RWPE1 (cell line): ENCODE measurements at places on chromosomes 5 and 9.

DNA sequence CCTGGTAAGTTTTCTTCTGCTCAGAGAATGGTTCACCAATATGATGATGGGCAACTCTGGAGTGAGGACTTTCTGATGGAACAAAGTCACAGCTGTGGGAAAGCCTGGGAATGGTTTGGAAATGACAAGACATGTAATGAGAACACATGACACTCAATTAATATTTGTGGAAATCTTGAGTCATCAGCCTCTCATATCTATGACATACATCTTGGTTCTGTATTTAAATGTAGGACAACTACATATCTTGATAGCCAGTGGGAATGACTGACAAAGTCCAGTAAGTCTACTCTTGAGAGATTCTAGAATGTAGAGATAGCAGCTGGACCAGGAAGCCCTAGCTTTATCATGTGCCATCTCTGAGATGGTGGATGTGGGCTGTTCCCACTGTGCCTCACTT, 85.5 kb downstream of the PALM2AKAP2 start:
- DNase-seq, result no peak

DNA sequence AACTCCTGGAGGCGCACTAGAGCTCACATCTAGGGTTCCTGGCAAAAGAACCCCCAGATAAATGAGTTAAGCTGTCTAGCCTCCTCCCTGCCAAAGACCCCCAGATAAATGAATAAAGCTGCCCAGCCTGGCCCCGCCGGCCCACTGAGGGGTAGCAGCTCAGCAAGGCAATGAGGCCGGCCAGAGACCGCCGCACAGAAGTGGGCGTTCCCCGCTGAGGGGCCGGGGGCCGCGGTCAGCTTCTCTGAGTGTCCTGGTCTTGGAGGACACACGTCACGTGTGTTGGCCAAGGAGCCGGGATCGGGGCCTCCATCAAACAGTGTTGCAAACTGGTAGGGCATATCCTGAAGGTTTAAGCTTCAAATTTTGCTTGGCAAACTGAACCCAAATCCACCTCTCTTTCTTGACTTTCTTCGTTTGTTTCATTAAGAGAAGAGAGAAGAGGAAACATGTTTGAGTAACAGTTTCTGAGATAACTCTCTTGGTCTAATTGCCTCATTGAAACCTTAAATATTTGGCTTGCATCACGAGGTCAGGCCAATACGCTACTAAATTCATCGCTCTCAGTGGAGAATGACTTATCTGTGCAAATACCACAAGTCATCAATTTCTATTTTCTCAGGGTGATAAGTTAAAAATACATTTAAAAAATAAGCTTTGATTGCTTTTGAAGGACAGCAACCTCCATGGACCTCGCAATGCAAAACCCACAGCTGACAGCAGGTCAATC, 11.7 kb upstream of the SLC12A7 start:
- DNase-seq, result no peak

GRCh38 chr5:83099001-83099400, 21.7 kb downstream of the XRCC4 start:
- DNase-seq, result no peak

DNA sequence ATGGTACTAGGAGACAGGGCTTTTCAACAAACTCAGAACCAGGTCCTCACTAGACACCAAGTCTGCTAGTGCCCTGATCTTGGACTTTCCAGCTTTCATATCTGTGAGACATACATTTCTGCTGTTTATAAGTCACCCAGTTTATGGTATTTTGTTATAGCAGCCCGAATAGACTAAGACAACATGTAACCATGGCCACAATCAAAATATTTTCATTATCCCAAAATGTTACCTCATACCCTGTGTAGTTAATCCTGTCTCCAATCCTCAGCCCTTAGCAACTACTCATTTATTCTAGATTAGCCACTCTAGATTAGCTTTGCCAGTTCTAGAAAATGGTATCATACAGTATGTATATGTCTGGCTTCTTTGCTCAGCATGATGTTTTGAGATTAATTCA, 6.3 kb upstream of the ATG10 start:
- no peak for DNase-seq

GRCh38 chr5:157283434-157283833, 17.5 kb downstream of the CYFIP2 start:
- no peak for DNase-seq

- no peak for DNase-seq
Observed at GRCh38 chr5:112960863-112961504, 15.6 kb upstream of the DCP2 start.

GRCh38 chr5:38590838-38591522, 34.5 kb upstream of the LIFR start:
- DNase-seq, result no peak

GRCh38 chr9:124214596-124215367, 43.0 kb upstream of the NEK6 start:
- DNase-seq, result no peak

DNA sequence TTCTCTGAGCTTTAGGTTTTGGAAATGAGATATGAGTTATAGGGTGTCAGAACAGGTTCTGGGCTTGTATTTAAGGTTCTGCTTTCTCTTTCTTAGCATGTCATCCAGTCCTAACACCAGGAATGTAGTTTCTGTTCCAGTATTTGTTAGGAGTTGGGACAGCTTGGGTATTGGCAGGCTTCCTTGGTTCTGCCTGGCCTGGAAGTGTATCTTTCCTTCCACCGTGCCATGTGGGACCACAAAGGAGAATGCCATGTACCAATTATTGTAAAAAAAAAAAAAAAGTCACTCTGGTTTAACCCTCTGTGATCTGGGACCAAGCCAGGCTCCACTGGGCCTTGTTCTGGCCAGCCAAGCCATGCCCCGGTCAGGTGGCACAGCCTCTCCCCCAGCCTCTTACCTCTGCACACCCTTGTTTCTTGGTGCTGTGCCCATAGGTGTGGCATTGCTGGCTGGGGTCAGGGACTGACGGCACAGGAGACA, 47.8 kb downstream of the ARHGAP26 start:
- no peak for DNase-seq

DNA sequence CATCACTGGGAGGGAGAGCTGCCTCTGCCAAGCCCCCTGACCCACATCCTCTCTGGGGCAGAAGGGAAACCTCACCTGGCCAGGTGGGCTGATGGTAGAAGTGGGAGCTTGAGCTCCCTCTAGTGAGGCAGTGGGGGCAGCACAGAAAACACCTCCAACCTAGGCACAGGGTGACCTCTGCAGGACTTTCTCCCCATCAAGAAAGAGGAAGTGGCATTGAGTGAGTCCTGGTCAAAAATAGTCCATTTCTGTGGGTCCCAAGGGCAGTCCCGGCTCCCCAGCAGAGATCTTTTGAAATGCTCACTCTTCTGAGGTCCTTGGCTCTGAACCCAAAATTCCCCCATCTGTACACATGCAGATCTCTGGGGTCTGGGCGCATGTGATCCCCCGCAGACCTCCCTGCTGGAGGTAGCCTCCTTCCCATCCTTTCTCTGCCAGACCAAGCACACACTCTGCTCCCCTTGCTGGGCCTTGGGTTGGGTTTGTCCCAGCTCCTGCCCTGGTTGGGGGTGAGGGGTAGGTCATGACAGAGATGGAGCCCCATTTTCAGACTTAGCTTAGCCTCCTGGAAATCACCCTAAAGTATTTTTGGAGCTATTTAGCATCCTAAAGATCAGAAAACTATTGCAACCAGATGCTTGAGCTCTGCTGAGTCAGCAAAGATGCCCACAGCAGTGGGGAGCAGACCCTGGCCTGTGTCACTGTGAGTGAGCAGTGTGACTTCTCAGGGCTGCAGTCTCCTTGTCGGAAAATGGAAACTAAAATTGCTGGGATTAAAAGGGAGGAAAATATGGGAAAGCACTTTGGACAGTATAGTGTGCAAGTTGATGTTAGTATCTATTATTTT, 41.6 kb upstream of the LCP2 start:
- peak; percentile 48 for DNase-seq

- DNase-seq, result no peak
Observed at GRCh38 chr5:15691521-15691920, 191.5 kb downstream of the FBXL7 start.

DNA sequence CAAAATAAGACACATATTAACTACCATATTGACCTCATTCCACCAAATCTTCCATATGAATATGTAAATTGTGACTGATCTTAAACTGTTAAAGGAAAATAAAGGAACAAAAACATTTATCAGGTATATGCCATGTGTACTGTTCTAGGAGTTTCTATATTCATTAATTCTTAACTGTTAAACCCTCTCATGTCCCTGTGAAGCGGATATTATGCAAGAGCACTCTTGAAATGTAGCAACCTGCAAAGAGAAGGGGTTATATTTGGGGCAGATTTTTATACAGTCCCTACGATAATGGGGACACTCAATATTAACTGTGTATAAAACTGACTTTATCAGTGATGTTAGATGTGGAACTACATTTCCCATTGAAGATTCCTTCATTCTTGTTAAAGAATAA, 184.9 kb upstream of the OR13F1 start:
- no peak for DNase-seq

DNA sequence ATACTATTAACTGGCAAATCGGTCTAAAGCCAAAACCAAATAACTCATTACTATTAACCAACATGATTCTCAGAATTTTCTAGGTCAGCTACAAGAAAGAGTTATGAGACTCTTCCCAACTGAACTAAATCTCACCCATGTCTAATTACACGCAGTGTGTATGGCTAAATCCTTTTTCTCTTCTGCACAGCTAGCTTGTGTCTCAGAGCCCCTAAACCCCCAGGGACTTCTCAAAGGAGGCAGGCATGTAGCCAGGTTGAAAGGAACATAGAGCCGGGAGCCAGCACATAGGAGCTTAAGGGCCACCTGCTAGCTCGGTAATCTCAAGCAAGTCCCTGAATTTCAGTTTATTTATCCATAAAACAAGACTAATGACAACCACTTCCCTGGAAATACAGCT, 2.2 kb upstream of the GZMK start:
- DNase-seq, result no peak

- no peak for DNase-seq
Observed at GRCh38 chr5:105172918-105173317, 1610.3 kb upstream of the NUDT12 start.

DNA sequence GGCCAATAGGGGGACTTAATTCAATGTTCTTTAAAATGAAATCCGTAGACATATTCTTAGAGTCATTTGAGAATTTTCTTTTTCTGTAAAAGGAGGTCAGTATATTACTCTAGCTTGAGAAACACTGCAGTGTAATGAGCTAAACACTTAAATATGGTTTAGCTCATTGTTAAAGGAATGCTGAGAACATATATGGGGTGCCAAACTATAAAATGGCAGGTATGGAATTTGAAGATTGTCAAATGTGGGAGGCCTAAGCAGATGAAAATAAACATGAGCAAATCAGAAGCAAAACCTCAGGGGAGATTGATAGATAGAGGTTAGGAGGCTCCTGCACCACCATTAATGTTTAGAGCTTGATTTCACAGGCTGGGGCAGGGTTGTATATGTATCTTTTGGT, 57.9 kb downstream of the STX17 start:
- DNase-seq, result no peak

- DNase-seq, result no peak
Observed at GRCh38 chr5:2570586-2570985, 180.9 kb downstream of the IRX2 start.

- peak; percentile 50 for DNase-seq
Observed at GRCh38 chr9:36566813-36567221, 5.9 kb upstream of the MELK start.

GRCh38 chr5:54764102-54765090, 221.0 kb downstream of the ESM1 start:
- DNase-seq, result no peak

- no peak for DNase-seq
Observed at GRCh38 chr5:146529984-146530383, 14.0 kb upstream of the GPR151 start.

DNA sequence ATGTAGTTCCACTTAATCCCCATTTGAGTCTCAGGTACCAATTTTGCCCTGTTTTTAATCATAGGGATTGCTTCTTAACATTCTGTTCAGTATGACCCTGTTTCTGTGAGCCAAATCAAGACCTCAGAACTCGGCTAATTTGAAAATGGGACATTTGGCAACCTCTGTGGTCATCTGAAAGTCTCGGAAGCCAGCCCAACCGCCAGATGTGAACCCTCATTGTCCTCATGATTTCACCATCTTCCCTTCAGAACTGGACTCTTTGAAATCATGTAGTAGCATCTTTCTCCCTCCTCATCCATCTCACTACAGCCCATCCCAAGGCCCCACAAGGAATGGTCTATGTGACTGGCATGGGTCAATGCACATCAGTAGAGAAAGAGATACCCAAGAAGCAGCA, 88.9 kb downstream of the S1PR3 start:
- no peak for DNase-seq

GRCh38 chr9:85508616-85509015, 233.1 kb downstream of the AGTPBP1 start:
- DNase-seq, result peak; percentile 39

- no peak for DNase-seq
Observed at GRCh38 chr5:42993516-42994245, 46.4 kb downstream of the ANXA2R start.

DNA sequence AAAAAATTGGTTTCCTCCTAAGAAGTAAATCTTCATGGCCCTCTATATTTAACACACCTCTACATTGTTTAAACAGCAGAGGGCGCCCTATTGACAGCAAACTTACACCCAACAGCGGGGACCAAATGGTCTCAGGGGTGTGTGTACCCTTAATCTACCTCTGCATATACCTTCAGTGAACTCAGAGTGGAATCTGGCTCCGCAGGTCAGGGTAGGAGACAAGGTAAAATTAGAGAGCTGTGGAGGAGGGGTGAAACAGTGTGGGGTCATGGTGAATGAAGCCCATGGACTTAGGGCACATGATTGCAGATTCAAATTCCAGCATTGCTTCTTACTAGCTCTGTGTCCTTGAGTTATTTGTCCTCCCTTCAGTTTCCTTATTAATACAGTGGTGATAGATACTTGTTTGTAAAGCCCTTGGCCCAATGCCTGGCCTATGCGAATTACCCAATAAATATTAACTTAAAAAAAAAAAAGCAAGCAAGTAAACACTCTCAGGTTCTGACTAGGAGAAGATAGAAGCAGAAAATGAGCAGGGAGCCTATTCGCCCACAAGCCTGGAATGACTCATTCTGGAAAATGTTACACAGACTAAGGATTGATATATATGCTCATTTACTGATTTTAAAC, 122.9 kb downstream of the CAVIN4 start:
- no peak for DNase-seq

DNA sequence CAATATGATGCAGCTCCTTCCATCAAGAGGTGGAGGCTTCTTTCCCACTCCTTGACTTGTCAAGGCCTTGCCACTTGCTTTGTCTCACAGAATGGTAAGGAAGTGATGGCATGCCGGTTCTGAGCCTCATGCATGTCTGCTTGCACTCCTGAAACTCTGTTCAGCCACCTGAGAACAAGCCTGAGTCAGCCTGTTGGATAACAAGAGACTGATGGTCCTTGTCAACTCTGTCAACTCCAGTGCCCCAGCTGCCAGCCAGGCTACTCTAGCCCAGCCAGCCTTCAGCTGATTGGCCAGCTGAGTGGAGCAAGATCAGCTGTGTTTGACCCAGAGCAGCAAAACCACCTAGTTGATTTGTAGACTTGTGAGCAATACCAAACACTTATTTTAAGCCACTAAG, 4.4 kb upstream of the TENT4A start:
- no peak for DNase-seq

GRCh38 chr5:10984021-10984715, 223.1 kb upstream of the DAP start:
- DNase-seq, result no peak

- DNase-seq, result peak; percentile 50
Observed at GRCh38 chr5:1118231-1118698, 6.4 kb upstream of the SLC12A7 start.

GRCh38 chr5:127006744-127007143, 23.6 kb downstream of the MARCHF3 start:
- DNase-seq, result no peak
